ENCODE measurements at places on chromosomes 11 and 22.

- no peak for DNase-seq
These were observed 10.7 kb downstream of the SDF2L1 start for GRCh38 chr22:21652547-21653545.

DNA sequence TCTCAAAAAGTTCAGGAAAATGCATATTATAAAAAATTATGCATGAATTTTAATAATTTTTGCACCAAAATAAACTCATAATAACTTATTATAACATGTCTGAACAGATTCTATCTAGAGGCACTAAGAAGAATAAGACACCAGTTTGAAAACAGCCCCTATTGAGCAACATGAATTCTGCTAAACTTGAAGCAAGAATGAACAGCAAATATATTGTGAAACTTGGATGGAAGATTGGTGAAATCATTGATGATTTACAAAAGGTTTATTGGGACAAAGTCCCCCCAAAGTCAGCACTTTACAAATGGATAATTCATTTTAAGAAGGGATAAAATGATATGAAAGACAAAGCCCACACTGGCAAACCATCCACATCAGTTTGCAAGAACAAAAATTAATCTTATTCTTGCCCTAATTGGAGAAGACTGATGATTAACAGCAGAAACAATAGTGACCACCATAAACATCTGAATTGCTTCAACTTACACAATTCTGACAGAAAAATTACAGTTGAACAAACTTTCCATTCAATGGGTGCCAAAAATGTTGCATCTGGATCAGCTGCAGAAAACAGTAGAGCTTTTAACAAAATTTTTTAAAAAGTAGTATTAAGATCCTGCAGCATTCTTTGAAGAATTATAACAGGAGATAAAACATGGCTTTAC lies 257.5 kb upstream of the FAT3 start:
- DNase-seq = no peak

- DNase-seq = no peak
These were observed 129.7 kb upstream of the PARVA start for GRCh38 chr11:12247543-12248254.

GRCh38 chr11:113675003-113675561 lies 31.0 kb downstream of the TMPRSS5 start:
- DNase-seq = peak; percentile 66

- DNase-seq = no peak
These were observed 6.1 kb downstream of the MAP4K2 start for GRCh38 chr11:64796757-64797541.

DNA sequence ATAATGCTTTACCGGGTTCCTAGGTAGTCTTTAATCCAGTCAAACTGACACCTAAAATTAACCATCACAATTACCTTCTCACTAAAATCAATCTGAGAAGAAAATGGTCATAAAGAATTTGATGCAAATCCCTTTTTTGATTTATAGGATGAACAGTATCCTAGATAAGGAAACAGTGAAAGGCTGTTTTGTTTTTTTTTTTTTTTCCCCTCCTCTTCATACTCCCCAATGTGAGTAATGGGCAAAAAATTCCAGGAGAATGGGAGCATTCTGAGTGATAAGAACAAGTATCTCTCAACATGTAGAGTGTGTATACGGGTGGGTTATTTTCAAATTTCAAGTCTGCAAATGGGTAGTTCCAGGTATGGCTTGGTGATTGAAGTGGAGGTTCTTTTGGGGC lies 28.4 kb downstream of the GRAMD1B start:
- no peak for DNase-seq

Measured in foreskin fibroblast (primary cell).